ENCODE measurements at places on chromosomes 6 and 20.

- no peaks in the 10 kb centered on the region for H3K4me1 ChIP-seq
- no peak overlapping the region for H3K27ac ChIP-seq
- H3K36me3 ChIP-seq, result no peaks in the 10 kb centered on the region
Observed at GRCh38 chr6:5103250-5103649, 18.1 kb downstream of the PPP1R3G start.

GRCh38 chr6:148652205-148652604 lies 94.6 kb upstream of the UST start:
- H3K4me1 ChIP-seq, result no peaks in the 10 kb centered on the region
- H3K36me3 ChIP-seq, result no peaks in the 10 kb centered on the region
- no peak overlapping the region for H3K4me3 ChIP-seq
- no peak for DNase-seq
- H3K27ac ChIP-seq, result no peak overlapping the region

- no peak overlapping the region for H3K27ac ChIP-seq
- no peak overlapping the region for H3K4me3 ChIP-seq
- no peaks in the 10 kb centered on the region for H3K27me3 ChIP-seq
Observed at GRCh38 chr6:114267897-114268296, 74.9 kb downstream of the HS3ST5 start.

- peak; percentile 81 for DNase-seq
- no peaks in the 10 kb centered on the region for H3K36me3 ChIP-seq
- H3K27me3 ChIP-seq, result no peaks in the 10 kb centered on the region
- H3K27ac ChIP-seq, result peak overlapping the region; percentile 23
- peaks cover 12% of the 10 kb centered on the region for H3K4me1 ChIP-seq
Observed at GRCh38 chr6:16301511-16301910, 63.1 kb downstream of the GMPR start.

- H3K4me1 ChIP-seq, result no peaks in the 10 kb centered on the region
- H3K36me3 ChIP-seq, result no peaks in the 10 kb centered on the region
- H3K27ac ChIP-seq, result no peak overlapping the region
- DNase-seq, result no peak
- no peak overlapping the region for H3K4me3 ChIP-seq
Observed at GRCh38 chr6:118524686-118525085, 23.4 kb upstream of the PLN start.

GRCh38 chr20:3727401-3728021 lies 5.0 kb upstream of the HSPA12B start:
- H3K4me1 ChIP-seq, result no peaks in the 10 kb centered on the region
- H3K27ac ChIP-seq, result no peak overlapping the region
- H3K27me3 ChIP-seq, result peaks cover 34% of the 10 kb centered on the region
- no peak for DNase-seq

DNA sequence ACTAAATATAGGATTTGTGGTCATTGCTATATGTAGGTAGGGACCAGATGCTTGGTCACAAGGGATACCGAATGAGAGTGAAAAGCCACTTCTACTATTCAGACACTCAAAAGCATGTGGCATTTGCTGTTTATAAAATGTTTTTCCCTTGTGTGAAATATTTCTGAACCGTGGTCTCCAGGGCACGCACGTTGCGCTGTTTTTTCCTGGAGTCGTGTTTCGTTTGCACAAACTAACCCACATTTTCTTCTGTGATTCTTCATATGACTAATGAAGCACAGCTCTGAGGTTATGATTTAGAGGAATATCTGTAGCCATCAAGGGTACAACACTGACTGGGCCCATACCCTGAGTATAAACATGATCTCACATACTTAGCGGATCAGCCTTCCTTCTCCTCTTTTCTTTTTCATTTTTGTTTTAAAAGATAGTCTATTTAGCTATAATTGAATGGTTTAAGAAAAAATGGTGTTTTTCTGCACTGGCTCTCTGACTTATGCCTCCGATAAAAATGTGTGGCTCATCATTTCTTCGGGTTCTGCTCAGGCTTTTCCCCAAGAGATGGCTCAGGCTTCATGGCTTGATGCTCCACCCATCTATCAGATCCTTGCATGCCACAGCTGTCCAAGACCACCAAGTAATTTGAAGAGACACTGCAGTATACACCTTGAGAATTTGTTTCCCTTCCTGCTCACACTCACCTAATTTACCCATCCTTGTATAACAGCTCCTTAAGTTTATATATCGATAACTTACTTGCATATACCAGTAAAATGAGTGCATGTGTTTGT lies 59.9 kb upstream of the HBS1L start:
- peaks cover 23% of the 10 kb centered on the region for H3K4me1 ChIP-seq
- H3K36me3 ChIP-seq, result no peaks in the 10 kb centered on the region
- DNase-seq, result no peak
- H3K27me3 ChIP-seq, result no peaks in the 10 kb centered on the region

Measured in MM.1S (cell line).